ENCODE measurements at places on chromosomes 4 and X.
A peak's percentile ranks its signal among the peaks of the same experiment; 100 is the strongest.

- no peak for DNase-seq
Measured at GRCh38 chr4:126960760-126961159, 672.0 kb upstream of the INTU start.

- no peak for DNase-seq
Measured at GRCh38 chr4:80184825-80185756, 12.2 kb upstream of the PRDM8 start.

DNA sequence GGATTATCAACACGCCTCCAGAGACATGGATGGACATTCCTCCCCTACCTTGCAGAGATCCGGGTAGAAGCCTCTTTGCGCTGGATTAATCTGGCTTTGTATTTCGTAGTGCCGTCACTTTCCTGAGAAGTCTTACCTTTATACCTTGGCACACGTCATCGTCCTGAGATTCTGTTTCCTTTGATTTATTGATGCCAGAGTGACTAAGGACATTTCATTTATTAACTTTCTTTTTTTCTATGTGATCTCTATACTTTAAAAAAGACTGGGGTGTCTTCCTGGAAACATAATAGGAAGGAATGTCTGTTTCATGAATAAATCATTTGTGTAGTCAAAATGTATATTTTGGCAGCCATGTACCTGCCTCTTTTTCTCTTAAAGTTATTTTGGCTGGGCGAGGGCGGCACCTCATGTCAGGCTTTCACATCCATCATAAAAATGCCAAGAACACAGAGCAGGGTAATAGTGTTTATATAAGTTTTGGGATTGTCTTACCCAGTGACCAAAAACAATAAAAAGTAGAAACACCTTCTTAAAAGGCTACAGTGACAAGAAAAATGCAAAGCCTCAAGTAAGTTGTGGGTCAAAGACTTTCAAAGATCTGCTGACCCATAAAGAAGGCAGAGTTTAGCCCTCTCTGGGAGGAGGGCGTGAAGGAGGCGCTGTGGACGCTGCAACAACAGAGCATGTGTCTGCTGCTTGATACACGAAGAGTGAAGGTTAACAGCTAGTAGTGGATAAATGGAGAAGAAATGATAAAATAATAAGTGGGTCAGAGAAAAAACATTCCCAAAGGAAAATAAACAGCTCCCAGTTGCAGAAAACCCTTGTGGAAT lies 124.4 kb downstream of the SHROOM3 start:
- DNase-seq = no peak

DNA sequence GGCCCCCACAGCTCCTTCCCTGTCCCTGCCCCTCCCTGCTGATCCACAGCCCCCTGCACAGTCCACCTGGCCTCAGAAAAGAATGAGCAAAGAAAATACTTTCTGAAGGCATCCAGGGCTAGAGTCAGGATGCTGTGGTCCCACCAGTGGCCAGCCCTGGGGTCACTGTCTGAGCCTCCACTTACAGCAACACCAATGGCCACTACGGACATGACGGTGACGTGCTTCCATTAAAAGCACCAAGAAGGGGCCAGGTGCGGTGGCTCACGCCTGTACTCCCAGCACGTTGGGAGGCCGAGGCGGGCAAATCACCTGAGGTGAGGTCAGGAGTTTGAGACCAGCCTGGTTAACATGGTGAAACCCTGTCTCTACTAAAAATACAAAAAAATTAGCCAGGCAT lies 4.0 kb downstream of the JAKMIP1 start:
- no peak for DNase-seq

DNA sequence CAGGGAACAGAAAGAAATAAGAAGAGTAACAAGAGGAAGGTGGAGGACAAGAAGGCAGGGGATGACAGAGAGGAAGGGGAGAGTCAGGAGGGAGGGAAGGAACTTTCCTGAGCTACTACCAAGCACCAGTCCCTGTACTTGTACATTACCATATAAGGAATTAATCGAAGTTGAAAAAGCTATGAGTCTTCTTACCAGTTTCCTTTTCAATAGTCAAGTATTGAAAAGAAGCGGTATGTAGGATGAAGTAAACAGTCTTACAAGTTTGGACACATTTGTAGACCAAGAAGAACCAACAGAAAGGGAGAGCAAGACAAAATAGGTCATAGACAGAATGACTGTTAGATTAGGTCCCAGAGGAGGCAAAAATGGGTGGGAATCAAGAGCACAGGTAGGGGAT lies 629.7 kb upstream of the DIPK2B start:
- no peak for DNase-seq

DNA sequence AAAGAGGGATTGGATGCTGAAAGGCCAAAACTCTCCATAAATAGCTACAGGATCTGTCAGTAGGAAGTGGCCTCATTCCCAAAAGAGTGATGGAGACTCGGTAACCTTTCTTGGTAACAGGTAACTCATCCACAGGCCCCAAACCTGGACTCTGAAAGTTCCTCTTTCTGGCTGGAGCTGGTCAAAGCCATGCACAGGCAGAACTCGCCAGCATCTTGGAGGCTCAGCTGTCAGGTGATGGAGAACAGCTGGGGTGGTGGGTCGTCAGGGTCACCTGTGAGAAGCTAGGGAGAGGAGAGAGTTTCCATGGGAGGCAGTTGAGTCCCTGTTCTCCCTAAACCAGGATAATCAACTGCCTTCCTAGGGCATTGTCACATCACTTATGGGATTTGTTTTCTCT lies 354.3 kb upstream of the GATB start:
- no peak for DNase-seq

GRCh38 chr4:111064342-111064993 lies 441.6 kb upstream of the PITX2 start:
- DNase-seq = no peak

GRCh38 chrX:119790977-119791436 lies 423 bp downstream of the RPL39 start:
- peak; percentile 41 for DNase-seq

DNA sequence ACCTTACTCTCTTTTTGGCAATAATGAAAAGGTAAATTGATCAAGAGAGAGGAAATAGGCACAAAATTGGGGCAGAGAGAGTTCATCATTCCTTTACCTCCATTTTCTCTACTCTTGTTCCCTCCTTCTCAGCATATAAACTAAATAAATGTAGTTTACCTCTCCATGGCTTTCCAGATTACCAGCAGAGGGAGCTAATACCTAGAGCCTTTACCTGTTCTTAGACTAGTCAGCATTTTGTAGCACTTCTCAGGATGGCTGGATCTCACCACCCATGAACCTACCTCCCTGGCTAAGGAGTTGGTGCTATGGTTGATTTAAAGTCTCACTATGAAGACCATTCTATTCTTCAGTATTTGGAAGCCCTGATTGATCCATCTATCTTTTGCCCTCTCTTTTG lies 15.7 kb downstream of the OFD1 start:
- peak; percentile 26 for DNase-seq

DNA sequence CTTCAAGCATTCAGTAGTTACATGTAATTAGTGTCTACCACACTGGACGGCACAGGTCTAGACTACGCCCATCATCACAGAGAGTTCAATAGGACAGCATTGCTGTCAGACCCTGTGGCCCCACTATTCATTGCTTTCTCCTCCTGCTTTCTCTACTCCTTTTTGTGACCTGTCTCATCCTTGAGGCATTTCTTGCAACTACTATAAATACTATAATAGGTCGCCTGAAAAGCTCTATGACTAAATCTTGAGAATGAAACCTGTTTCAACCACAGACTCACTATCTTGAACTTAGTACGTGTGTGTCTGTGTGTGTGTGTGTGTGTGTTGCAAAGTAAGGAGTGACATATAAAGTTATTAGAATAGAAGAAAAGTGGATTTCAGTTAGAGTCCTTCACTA lies 252.9 kb upstream of the KLF3 start:
- DNase-seq = no peak

GRCh38 chr4:3291969-3292570 lies 751 bp upstream of the RGS12 start:
- DNase-seq = peak; percentile 50

DNA sequence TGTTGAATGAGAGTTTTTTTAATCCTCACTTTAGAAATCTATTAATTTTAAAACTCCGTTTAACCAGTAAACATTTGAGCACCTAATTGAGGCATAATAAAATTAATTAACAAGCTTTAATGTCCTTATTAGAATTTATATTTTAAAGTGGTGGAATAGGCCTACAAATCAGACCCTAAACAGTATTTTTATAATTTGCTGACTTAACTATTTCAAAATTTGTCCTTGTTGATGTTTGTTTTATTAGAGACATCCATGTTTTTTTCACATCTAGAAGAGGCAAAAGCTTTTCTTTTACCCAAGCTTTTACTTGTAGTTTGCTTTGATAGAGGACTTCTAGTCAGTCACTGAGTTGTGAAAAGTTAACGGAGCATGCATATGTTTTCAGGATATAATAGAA lies 3.8 kb downstream of the SAP30 start:
- no peak for DNase-seq

GRCh38 chr4:2803624-2804448 lies 11.0 kb downstream of the SH3BP2 start:
- DNase-seq = peak; percentile 98

GRCh38 chrX:150185766-150186165 lies 177.4 kb upstream of the MAMLD1 start:
- DNase-seq = no peak

DNA sequence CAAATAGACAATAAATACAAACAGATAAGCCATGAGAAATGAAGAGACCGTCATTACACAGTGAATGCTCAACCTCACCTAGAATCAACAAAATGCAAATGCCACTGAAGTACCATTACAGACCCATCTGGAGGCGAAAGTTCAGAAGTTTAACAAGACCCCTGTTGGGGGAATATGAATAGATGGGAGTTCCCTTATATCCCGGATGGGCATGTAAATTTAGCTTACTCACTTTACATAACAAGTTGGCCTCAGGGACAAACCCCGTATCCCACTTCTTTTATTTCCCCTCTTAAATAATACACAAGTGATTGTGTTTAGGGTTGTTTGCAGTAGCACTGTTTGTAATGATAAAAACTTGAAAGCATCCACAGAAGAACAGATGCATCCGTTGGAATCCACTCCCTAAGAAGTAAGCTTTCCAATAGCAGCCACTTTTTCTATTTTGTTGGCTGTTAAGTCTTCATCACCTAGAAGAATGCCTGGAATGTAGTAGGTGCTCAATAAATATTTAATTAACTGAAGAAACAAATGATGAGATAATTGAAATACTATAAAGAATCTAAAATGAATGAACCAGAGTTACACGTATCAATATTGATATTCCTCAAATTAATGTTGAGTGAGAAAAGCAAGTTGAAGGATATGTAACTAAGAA lies 1076.3 kb upstream of the TENM3 start:
- DNase-seq = no peak

DNA sequence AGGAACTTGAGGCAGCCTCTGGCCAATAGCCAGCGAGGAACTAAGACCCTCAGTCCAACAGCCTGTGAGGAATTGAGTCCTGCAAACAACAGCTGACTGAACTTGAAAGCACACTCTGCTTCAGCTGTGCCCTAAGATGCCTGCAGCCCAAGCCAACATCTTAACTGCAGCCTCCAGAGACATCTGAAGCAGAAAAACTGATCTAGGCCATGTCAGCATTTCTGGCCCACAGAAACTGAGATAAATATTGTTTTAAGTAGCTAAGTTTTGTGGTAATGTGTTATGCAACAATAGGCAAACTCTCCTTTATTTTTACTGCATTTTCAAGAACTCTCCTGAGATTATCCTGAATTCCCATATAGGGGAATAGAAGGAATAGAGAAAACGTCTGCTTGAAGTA lies 24.4 kb upstream of the PIGA start:
- DNase-seq = no peak

DNA sequence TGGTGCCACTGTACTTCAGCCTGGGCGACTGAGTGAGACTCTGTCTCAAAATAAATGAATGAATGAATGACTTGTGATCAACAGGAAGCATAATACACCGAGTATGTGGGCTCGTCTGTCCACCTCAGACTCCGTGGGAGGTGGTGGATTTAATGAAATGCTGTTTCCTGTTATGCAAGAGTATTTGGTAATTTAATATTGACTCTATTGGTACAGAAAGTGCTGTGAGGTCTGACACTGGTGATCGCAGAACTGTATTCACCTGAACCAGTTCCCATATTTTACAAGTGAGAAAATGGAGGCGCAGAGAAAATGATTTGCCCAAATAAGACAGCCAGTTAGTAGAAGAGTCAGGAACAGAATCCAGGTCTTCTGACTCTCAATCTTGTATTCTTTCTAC lies 423.3 kb downstream of the RAPGEF2 start:
- no peak for DNase-seq

- DNase-seq = peak; percentile 54
Measured at GRCh38 chr4:44760142-44760898, 34.0 kb upstream of the GNPDA2 start.

DNA sequence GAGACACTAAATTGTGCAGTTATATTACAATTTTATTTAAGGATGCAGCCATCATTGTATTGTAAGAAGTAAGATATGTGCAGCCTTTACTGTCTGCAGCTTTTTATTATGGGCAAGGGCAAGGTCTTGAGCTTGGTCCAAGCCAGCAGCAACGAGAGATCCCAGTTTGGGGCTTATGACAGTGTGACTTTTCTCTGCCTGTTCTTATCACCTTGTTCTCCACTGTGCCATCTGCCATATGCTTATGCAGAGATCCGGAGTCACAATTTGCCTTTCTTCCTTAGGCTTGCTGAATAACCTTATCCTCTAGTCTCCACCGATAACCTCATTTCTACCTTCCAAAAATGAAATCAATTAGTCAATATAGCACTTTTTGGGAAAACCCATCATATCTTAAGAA lies 30.4 kb downstream of the MAPK10 start:
- no peak for DNase-seq

GRCh38 chr4:184320631-184321030 lies 103.0 kb upstream of the ENPP6 start:
- DNase-seq = no peak

GRCh38 chrX:2748171-2748814 lies 3.5 kb upstream of the XG start:
- DNase-seq = no peak

- DNase-seq = no peak
Measured at GRCh38 chrX:8179656-8180055, 8.6 kb upstream of the VCX2 start.

DNA sequence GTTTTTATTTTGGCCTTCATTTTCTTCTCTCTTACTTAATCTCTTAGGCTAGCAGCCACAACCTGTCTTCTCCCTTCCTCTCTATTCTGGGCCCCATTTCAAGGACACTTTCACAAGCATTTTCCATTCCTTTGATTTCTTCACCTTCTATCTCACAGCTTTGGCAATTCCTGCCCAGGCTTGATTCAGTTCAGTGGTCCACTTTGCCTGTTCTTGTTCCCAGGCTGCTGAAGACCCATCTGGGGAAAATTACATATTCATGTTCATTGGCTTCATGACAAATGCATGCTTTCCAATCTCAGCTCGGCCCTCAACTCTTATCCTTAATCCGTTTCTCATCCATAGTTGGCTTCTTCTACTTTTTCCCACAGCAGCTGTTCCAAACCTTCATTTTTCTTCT lies 38.7 kb upstream of the LPAR4 start:
- DNase-seq = no peak

DNA sequence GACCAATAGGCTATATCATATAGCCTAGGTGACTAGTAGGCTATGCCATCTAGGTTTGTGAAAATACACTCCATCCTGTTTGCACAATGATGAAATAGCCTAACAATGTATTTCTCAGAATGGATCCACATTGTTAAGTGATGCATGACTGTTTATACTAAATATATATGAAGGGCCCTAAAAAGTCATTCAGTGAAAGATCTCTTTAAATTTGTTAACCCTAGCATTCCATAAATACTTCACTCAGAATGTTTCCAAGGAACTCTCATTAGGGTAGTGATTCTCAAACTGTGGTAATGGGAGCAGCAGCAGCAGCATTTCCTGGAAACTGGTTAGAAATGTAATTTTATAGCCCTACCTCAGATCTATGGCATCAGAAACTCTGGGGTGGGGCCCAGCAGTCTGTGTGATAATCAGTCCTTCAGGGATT lies 74.9 kb downstream of the PRRG1 start:
- no peak for DNase-seq
